ENCODE measurements at places on chromosomes 1 and 21.

- no peak for DNase-seq
Measured at GRCh38 chr21:34593423-34593822, 21.5 kb downstream of the RCAN1 start.

DNA sequence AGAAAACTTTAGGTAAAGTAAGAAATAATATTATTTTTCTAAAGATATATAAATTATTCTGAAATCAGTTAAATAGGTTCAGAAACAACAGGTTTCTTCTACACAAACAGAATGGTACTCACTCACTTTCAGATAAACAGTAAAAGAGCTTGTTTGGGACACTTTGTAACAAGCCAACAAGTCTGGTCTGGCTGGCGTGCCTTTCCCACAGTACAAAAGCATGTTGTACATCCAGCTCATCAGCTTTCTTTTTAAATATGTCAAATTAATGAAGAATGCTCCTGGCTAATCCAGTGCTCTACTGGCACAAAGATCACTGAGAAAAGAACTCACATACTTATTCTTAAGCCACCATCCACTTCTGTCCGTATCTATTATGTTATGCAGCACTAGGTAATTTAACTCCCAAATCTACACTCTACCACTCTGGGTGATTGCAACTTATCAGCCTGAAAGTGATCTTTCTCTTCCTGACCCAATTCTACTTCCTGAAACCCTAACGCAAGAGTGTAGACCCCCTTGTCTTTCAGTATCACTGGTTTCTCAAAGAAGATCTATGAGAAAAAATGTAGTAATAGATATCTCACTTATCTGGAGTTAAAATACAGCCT lies 32.6 kb downstream of the TRIT1 start:
- no peak for DNase-seq

- no peak for DNase-seq
Measured at GRCh38 chr1:43435146-43436145, 18.3 kb downstream of the HYI start.

GRCh38 chr21:37072274-37072987 lies 440 bp downstream of the PIGP start:
- no peak for DNase-seq

DNA sequence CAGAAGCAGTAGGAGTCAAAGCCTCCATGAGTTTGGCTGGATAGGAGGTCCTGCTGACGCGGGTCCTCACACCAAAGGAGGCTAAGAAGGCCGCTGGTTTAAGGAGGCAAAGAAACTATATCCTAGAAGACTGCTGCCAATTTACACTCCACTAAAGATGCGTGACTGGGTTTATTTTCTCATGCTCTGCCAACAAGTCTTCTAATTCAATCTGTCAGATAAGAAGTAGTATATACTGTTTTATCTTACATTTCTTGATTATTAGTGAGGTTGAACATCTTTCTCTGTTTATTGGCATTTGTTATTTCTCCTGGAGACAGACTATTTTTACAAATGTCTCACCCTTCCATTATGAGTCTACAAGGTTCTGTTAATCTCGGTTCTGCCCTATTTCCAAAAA lies 34.1 kb downstream of the ACBD6 start:
- no peak for DNase-seq

DNA sequence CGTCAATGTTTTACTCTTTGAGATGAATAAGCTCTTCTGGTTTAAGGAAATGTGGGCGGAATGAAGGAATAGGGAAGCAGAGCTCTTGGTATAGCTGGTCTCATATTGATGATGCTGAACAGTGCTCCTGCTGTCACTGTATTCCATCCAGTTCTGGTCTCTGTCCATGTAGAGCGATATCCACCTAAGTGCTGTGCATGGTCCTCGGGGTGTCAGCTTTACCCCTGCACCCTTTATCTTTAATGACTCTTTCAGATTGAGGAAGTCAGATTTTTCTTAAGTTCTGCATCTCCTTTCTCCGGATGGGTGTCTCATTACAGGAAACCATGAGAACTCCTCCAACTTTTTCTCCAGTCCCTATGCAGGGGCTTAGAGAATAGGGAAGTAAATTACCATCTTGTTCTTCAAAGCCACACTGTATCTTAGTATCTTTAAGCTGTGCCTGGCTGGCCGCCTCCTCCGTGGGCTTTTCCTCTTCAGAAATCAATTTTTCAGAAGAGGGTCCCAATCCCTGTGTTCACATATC lies 52.9 kb downstream of the PDE4B start:
- DNase-seq, result no peak

DNA sequence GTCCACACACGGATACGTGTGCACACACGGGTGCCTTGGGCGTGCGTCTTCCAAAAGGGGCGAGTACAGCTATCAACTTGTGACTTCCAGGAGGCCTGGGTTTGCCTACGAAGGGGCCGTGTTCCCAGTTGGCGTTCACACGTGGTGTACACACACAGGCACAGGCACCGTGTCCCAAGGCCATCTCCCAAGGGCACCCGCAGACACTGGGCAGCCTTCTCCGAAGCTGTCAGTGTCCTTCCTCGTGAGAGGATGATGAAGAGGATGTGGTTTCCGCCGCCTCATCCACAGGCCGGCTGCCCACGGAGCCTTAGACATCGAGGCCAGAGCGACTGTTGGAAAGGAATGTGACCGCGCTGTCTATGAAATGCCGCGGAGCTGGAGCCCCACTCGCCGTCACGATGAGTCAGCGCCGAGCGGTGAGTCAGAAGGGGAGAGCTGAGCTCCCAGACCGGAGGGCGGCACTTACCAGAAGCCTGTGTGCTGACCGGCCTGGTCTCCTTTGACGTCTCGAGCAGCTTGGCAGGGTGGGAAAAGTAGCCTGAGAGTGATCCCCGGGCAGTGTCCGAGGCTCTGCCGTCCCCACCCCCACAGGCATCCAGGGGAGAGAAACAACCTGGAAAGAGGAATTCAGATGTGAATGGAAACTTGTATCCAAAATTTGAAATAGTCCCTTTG lies 141.4 kb upstream of the ARHGEF16 start:
- DNase-seq, result peak; percentile 92

GRCh38 chr1:33307494-33307864 lies 13.4 kb downstream of the A3GALT2 start:
- DNase-seq, result no peak

DNA sequence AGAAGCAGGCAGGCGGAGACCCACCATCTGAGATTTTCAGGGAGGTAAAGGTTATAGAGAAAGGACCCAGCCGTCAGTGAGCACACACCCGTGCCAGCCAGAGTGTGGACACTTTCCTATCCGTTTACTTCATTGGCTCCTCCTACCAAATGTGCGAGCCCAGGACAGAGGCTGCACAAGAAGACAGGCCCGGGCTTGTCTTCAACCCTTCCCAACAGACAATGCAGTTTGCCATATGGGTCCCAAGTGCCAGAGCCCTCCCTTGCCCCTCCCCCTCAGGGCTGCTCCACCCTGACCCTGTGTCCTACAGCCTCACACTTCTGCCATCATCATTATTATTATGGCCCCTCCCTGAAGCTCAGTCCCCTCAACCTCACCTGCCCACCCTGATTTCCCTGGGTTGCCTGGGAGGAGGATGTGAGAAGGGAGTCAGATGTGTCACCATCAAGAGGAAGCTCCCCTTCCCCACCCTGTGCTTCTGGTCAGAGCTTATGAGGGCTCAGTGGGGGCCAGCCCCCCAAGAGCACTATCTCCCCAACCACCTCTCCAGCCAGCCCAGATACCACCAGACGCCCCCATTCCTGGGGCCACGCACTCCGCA lies 9.4 kb downstream of the LAPTM5 start:
- no peak for DNase-seq

- no peak for DNase-seq
Measured at GRCh38 chr21:46039891-46040660, 57.8 kb upstream of the COL6A2 start.

DNA sequence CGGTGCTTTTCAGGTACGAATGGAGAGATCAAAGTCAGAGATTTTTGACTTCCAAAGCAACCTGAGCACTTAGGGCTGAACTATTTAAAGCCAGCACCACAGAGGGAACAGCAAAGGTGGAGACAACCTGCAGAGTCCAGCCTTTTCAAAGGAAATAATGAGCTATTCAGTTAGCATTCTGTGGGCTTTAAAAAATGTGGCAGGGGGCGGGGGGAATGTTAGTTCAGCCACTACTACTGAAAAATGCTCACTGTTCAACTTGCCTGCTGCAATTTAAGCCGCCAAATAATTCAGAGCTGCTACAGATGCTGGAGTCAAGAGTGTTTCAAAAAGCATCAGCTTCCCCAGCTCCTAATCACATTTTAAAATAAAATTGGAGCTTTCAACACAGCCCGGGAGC lies 473.3 kb upstream of the PLXNA2 start:
- DNase-seq, result no peak

DNA sequence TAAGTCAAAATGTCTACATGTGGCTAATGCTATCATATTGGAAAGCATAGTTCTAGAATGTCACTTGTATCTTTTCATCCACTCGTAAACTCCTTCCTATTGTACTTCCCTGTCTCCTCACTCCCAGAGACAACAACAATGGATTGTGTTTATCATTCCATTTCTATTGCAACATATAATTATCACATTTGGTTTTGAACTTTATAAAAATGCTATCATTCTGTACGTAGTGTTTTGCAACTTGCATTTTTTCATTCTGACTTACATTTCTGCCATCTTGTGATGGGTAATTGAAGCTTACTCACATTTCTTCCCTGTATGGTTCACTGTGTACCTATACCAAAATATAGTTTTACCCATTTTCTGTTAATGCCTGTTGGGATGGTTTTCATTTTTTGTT lies 14.5 kb upstream of the CSF3R start:
- no peak for DNase-seq

DNA sequence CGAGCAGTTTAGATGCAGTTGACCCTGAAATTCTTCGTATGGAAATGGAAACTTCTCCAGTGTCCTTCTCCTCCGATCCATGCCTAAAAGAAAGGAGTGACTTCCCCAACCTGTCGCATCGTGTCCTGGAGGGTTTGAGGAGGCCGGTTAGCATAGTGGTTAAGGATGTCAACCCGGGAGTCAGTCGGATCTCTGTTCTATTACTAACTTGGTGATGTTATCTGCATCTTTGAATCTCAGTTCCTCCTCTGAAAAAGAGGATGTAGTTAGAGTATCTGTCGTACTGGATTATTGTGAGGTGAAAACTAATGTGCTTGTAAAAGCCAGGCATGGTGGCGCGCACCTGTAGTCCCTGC lies 684 bp downstream of the ZBTB8B start:
- no peak for DNase-seq

- DNase-seq, result no peak
Measured at GRCh38 chr1:162903246-162903645, 42.3 kb upstream of the CCDC190 start.

DNA sequence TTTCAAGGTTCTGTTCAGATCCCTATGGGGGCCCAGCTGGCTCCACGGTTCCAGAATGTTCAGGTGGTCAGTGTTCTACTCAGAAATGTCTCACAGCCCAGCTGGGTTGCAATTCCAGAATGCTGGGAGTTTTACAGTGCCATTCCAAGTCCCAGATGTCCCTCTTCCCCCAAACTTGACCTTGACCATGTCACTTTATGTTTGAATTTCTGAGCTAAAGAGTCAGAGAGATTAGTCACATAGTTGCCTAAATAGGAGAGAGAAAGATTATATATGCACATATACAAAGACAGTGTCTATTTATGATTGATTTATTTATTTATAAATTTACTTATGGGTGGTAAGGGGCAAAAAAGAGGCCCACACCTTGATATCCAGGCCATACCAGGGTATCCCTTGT lies 2.5 kb downstream of the GPR3 start:
- DNase-seq, result no peak

GRCh38 chr1:176903474-176903873 lies 261.0 kb downstream of the ASTN1 start:
- no peak for DNase-seq

GRCh38 chr1:36089393-36090121 lies 865 bp downstream of the ADPRS start:
- DNase-seq, result peak; percentile 56

DNA sequence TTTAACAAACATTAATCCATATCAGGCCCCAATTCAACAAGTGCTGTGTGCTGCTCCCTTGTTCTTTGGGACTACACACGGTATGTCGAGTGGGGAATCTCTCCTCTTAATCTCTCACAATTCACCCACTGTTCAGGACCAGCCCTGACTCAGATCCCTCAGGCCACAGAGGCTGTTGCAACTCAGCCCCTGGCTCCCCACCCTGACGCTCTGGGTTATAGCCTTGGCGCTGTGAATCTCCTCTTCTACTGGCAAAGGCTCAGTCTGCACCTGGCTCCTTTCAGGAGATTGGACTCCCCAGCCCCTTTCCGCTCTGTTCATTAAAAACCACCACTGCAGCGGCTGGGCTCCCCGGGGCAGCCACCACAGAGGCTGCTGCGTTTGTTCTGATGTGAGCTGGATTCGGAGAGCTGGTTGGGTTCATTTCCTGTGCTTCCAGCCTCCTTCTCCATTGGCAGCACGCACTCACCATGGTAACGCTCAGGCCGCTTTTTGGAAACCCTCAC lies 13.0 kb downstream of the CAPN8 start:
- peak; percentile 25 for DNase-seq

- DNase-seq, result no peak
Measured at GRCh38 chr1:117734403-117734802, 128.6 kb downstream of the TENT5C start.

DNA sequence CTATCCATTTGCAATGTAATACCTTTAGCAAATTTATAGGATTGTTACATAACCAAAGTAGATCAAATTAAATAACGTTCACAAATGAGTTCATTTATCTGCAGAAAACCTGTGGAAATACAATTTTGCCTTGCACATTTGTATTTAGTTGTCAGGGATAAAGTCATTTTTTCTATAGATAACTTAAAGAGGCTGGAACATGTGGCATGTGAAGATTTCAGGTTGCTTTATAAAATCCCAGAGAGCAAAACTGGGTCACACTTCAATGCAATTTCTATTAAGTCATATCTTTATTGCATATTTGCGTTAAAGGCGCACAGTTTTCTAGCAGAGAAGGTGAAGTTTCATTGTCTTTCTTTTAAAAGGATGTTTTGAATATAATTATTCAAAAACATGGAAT lies 342.4 kb downstream of the USP25 start:
- no peak for DNase-seq

- no peak for DNase-seq
Measured at GRCh38 chr1:43781574-43781973, 74.2 kb downstream of the ST3GAL3 start.

Measured in kidney (tissue), 22 donors.